ENCODE measurements at places on chromosomes 5 and 9.

DNA sequence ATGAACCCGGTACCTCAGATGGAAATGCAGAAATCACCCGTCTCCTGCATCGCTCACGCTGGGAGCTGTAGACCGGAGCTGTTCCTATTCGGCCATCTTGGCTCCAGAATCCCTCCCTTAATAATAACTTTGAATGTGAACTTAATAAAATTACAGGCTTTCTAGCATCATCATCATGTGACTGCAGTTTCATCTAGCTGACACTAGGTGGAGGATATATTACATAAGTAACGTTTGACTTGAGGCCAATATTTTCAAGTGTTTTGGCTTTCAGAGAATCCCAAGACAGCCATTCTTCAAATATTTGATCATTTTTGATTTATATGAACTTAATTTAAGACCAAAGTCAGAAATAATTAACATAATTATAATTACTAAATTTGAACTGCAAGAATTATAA lies 474.9 kb upstream of the CDH10 start:
- no peak for DNase-seq

DNA sequence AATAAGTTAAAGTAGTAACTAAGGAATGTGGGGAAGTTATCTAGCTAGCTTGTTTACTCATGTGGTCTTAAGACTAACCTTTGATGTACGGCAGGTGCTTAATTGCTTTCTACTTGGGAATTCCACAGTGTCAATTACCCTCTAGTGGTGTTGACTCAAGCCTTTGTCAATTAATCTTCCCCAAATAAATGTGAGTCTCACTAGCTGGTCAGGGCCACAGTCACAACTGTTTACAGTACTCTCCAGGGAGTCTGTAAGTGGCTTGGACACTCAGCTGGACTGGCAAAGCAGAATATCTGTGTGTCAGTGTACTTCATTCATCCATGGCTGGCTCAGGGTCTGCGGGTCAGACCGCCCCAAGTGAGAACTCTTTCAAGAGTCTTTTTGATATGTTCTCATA lies 30.8 kb downstream of the SMIM3 start:
- DNase-seq, result no peak

DNA sequence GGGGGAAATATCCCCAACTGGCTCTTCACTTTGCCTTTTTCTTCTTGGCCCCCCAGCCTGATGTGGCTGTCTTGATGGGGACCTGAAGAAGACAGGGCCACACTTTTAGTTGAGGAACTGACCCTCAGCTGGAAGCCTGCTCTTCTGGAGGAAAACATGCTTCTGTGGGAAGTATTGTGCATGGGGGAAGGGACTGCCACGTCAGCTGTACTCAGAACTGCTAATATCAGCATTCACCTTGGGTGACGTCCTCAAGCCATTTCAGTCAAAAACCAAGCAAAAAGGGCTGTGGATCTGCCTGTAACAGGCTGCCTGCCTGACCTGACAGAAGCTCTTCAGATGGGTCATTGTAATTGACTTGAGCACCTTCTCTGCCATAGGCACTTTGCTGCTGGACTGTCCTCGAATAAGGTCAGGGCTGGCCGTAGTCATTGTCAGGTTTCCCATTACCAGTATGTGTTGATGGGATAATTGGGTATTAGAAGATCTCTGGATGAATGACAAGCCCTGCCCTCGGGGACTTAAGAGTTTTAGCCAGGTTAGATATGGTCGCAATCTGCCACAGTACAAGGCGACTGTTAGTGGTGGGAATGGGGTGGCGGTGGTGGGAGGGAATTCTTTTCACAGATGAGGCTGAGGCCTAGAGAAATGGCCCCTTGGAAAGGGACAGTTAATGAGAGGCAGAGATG lies 10.4 kb downstream of the RAI14 start:
- no peak for DNase-seq

DNA sequence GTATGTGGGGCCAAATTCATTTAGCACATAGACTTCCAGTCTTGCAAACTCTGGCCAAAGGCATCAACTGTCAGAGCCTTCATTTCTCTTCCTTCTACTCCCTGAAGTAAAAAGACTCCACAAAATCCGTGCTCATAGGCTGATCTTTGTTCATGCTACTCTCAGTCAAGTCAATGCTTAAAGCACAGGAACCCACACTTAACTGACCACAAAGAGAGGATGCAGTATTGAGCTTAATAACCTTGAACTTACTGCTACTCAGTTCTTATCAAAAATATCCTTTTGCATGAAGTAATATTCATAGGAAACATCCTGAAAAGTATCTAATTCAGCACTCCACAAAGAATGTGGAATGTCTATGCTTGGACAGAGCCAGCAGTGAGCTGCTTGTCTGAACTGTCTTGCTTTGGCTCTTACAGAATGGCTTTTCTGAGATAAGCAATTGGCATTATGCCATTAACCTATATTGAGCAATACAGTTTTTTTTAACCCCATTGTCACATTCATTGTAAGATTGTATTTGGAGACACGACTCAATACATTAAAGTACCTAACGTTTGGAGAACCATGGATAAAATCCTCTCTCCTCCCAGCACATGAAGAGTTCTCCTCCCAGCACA lies 21.7 kb downstream of the LPAR1 start:
- peak; percentile 93 for DNase-seq

- peak; percentile 67 for DNase-seq
These were observed 83.5 kb upstream of the MINAR2 start for GRCh38 chr5:129664336-129664937.

DNA sequence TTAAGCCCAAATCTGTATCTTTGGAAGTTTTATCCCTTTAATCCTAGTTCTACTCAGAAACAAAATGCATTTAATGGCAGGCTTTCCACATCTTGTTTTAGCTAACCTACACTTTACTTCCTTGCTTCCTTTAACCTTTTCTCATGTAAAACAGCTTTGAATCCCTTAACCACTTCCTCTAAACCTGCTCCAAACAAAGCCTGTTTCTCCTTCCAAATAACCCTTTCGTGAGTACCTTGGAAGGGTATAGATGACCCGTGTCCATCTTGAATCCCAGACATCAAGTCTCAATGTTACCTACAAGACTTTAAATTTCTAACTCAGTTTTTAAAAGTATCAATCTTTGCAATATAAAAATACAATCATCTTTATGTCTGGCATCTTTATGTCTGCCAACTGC lies 78.4 kb downstream of the DROSHA start:
- no peak for DNase-seq

GRCh38 chr9:92760070-92760469 lies 4.6 kb downstream of the BICD2 start:
- DNase-seq, result no peak

GRCh38 chr5:42035526-42035925 lies 110.4 kb downstream of the FBXO4 start:
- DNase-seq, result no peak

DNA sequence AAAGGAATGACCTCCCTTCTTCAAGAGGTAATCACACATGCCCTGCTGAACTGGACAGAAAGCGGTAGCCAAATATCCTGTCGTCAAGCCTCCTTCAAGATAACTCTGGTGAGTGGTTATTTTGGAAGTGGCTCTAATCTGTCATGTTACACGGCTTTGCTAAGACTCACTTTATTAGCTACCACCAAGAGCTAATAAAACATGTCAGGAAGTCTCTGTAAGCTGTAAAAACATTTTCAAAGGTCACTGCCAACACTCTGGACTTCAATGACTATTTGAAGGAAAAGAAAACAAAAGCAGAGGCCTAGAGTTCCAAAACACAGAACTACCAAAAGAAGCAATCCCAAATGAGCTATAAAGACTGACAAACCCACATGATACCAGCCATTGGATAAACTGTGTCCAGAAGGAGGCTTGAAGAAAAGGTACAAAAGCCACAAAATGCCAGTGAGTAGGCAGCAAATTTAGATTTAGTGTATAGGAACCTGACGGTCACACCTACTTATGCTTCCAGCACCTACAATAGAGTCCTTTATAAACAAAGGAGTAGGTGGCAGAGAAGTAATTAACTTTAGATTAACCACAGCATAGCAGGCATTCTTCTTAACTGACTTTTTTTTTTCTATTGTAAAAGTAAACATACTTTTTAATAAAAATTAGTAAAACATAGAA lies 97.3 kb upstream of the EQTN start:
- DNase-seq, result no peak

- DNase-seq, result peak; percentile 34
These were observed 159.9 kb upstream of the RAI14 start for GRCh38 chr5:34496260-34496691.

All from fibroblast of the aortic adventitia (primary cell).